ENCODE measurements at places on chromosomes 6 and 20.

DNA sequence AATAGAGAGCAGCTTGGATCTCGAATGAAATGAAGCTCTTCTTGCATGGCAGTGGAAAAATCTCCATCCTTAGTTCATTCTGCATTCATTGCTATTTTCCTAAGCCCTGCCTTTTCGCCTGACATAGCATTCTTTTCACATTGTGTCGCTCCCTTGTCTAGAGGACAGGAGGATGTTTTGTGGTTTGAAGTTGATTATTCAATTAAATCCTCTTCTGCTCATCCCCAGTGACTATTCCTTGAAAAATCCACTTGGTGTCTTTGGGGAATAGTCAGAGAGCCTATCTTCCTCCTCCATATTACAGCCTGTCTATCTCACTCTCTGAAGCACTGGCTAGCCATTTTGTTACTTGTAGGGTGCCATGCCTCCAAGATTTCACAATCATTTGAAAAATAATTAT lies 161.2 kb downstream of the KLHL32 start:
- DNase-seq = no peak

DNA sequence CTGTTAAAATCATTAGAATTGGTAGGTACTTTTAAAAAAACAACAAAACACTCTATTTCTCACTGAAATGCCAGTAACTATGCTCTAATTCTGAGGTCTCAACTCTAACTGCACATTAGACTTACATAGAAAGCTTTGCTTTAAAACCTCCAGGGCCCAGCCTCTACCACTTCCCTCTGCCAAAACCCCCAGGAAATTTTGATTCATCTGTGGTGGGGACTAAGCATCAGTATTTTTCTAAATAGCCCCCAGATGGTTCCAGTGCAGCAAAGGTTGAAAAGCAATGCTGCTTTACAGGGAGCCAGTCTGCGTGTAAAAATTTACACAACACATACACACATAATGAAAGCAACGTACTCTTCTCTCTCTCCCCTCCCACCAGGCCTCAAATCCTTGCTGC lies 3.8 kb downstream of the TBC1D32 start:
- no peak for DNase-seq

DNA sequence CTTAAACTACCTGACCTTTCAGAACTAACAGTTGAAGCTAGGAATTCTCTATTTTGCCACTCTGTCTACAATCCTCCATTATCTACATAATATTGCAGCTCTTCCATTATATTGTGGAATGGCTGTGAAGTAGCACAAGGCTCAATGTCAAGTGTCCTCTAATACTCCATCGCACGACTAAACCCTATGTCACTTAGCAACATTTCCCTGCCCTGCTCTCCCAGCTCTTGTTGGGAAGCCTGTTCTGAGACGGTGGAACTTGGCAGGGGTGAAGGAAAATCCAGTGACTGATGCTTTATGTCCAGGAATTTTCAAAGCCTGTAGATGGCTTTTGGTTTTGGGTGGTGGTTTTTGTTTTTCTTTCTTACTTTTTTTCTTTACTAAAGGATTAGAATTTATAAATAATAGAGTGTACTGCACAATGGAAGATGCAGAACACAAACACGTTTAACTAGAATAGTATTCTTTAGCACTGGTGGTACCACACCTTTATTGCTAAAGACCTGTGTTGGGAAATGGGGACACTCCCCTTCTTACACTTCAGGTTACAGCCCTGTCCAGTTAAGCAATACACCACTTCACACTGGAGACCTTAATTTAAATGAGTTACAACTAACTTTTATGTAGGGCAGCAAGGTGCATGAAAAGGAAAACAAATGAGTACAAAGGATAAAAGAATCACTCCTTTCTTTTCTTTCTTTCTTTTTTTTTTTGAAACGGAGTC lies 20.7 kb upstream of the AMD1 start:
- DNase-seq = no peak

- DNase-seq = no peak
Observed at GRCh38 chr6:113082745-113083144, 735.6 kb downstream of the RFPL4B start.

- no peak for DNase-seq
Observed at GRCh38 chr6:142302421-142303175, 791 bp downstream of the ADGRG6 start.

GRCh38 chr6:85461798-85462170 lies 11.9 kb downstream of the NT5E start:
- DNase-seq = no peak

DNA sequence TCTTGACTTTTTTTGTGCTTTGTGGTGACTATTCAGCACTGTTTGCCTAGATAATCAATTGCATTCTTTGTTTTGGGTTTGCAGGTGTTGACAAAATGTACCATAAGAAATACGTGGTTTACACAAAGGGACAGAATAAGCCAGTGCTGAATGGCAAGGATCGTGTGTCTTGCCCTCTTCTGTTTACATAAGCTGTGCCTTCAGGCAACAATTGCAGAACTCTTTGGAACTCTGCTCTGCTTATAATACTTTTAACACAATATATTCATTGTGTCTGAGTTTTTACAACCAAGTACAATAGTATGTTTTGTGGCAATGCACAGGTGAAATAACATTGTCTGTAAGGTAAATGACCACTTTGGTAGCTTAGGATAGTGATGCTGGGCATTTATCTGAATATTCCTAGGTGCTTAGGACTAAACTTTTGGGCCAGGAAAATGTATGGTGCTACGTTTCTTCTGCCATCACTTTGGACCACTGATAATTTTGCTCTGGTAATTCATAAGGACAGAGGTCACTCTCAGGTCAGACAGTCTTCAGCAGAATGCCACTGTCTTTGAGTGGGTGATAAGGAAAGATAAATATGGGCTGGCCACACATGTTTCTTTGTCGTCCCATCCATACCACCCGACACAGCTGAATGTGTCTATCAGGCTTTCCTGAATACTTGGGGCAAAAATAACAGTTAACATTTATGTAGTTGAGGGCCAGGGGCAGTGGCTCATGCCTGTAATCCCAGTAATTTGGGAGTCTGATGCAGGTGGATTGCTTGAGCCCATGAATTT lies 344.6 kb upstream of the IMPG1 start:
- DNase-seq = no peak

DNA sequence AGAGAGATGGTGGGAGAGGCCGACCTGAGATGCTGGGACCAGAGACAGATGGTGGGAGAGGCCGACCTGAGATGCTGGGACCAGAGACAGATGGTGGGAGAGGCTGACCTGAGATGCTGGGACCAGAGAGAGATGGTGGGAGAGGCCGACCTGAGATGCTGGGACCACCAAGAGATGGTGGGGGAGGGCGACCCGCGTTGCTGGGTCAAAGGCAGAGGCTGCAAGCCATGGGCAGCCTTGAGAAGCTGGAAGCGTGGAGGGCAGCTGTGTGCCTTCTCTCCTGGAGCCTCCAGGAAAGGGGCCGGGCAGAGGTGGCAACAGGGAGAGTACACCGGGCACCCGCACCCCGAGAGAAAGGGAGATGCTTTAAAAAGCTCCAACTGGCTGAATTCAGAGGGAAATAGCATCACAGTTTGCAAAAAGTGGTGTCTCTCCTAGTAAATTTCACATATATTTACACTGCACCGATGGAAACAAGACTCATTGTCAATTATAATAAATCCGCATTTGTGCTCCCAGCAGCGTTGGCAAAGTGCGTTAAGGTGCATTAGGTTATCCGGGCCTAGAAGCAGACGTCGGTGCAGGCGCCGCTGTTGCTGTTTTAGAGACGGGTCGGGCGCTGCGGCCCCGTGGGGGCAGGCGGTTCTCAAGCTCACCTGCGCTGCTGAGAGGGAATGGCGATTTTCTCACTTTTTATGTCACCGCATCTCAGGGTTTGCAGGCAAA lies 132.4 kb downstream of the DLL1 start:
- DNase-seq = no peak

GRCh38 chr20:43954704-43955061 lies 40.0 kb downstream of the TOX2 start:
- no peak for DNase-seq

DNA sequence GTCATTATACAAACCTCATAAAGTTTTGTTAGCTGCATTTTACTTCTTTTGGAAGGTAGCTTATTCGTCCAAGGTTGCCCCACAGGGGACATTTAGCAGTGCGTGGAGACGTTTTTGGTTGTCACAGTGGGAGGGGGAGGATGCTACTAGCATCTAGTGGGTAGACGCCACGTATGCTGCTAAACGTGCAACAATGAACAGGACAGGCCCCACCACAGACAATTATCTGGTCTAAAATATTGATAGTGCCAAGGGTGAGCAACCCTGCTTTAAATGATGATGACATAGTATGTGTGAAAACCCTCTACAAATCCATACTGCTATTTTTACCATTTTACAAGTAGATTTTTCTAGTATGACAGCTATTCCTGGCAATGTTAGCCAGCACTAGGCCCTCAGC lies 13.9 kb upstream of the GCNT2 start:
- no peak for DNase-seq

- no peak for DNase-seq
Observed at GRCh38 chr6:13113376-13113775, 215.0 kb downstream of the TBC1D7 start.

DNA sequence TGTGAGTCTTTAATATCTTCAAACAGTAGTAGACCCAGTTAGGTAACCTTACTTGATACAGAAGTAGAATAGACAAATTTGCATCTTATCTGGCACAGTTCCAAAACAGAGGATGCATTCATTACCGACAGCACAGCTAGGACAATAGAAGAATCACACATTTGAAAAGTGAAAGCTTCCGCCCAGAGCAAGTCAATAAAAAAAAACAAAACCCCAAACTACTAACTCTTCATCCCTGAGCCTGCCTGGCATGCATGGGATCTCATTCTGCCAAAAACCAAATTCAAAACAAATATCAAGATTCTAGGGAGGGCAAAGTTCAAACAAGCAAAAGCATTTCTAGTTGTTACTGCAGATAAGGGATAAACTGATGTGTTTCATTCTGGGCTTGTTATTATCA lies 235.4 kb downstream of the BTBD9 start:
- DNase-seq = no peak

DNA sequence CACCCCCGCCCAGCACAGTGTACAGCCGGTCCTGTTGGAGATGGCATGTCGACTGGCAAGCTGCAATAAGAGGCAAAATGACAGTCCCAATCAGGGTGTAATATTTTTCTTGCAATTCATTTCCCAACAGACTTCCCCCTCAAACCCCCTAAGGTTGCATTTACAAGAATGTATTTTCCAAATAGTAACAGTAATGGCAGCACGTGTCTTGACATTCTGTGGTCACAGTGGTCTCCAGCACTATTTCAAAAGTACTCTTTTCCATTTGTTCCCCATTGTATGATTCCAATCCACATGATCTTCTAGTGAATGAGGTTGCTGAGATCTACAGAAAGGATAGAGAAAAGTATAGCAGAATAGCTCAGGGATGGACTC lies 97.8 kb upstream of the CARMIL1 start:
- no peak for DNase-seq

- no peak for DNase-seq
Observed at GRCh38 chr6:168739381-168739780, 298.4 kb downstream of the SMOC2 start.

DNA sequence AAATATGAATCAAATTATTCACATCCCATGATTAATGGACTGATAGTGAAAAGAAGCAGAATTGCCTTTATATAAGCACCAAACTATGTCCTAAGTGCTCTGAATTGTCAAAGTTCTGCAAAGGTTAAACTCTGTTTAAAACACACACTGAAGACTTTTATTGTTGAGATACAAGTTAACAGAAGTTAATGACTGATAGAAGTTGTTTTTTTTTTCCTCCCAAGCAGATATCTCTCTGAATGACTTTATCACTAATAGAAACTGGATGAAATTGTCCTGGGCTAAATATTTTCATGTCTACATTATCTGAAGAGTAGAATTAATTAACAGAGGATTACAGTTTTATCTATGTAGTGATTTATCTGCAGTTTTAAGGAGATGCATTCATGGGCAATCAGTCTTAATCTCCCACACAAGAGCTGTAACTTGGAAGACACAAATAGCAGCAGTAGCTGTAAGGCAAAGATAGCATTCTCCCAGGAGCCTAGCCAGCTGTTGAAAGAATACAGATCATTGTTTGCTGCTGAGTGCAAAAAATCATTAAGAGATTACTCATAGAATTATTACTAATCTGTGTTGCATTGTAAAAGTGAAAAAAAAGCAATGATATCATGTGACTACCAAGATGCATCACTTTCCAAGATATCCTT lies 49.9 kb downstream of the BMP5 start:
- DNase-seq = no peak

DNA sequence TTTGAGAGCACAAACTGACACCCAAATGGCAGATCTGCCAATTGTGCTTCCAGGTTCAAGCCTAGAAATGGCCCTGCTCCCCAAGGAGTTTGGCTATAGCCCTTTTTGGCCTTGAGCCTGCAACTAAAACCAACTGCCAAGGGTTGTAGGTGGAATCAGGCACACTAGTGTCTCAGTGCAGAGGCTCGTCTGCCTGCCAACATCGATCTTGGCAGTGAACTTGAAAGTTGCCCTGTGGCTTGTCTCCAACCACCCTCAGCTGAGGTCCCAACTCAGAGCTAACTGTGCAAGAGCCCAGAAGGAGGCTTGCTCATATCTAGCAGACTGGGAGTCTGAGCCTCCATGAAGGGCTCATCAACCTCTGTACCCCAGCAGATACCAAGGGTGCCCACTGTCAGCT lies 92.7 kb upstream of the GLP1R start:
- DNase-seq = no peak

GRCh38 chr6:91082311-91082832 lies 495.5 kb upstream of the MAP3K7 start:
- DNase-seq = no peak

- DNase-seq = no peak
Observed at GRCh38 chr20:9323622-9324021, 190.8 kb upstream of the LAMP5 start.

GRCh38 chr6:37137201-37138090 lies 32.5 kb upstream of the PIM1 start:
- no peak for DNase-seq

- DNase-seq = no peak
Observed at GRCh38 chr20:157154-157553, at the start of gene DEFB127. DEFB127 (plus strand) TSS chr20:157454; CDS start chr20:157545, 91 bp downstream.

DNA sequence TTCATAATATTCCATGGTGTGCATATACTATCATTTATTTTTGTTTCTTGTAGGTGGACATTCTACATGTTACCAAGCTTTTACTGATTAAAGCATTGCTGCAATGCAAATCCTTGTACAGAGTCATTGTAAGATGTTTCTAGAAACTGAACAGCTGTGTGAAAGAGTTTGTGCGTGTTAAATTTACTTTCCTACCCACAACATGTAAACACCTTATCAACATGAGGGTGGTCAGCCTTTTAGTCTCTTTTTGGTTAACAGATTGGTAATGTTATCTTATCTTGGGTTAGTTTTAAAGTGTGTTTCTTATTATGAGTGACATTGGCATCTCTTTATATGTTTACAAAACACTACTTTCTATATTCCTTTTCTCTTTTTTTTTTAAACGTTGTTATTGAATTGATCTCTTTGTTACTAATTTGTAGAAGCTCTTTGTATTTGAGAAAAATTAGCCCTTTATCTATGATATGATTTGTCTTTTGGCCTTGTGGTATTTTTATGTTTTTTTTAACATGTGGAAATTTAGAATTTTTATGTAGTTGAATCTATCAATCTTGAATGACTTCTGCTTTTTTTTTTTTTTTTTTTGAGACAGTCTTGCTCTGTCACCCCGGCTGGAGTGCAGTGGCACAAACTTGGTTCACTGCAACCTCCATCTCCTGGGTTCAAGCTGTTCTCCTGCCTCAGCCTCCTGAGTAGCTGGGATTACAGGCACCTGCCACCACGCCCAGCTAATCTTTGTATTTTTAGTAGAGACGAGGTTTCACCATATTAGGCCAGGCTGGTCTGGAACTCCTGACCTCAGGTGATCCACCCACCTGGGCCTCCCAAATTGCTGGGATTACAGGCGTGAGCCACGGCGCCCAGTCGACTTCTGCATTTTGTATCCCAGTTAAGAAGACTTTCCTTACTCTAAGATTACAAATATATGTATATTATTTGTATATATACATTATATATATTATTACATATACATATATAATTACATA lies 112.1 kb downstream of the TCP11 start:
- DNase-seq = no peak

Data from stimulated activated CD4-positive, alpha-beta T cell treated with anti-CD3 and anti-CD28 coated beads, Interleukin-2, amount 100 ng/mL, for 4 hours (primary cell).